HFFc6 (cell line): ENCODE measurements at places on chromosomes 3 and 15. TPM values are rescaled to one million over a fixed set of nuclear protein-coding genes. Genes with fewer than 3 reads are reported as not detected.

The ISLR2 gene
- total RNA-seq = not detected in 3 replicates

The ACP3 gene
- total RNA-seq = not detected in 3 replicates

The ACSBG1 gene
- total RNA-seq = not detected in 3 replicates

The HIGD2B gene
- total RNA-seq = not detected in 3 replicates

The CFAP20DC gene
- total RNA-seq = 1.1 to 2.2 TPM (median 1.3 TPM) in 3 replicates
